NCI-H774 (cell line): ENCODE measurements at places on chromosomes 6 and 20.

GRCh38 chr6:112331306-112331705 lies 15.8 kb upstream of the RFPL4B start:
- DNase-seq: peak; percentile 11

- no peak for DNase-seq
Measured at GRCh38 chr6:53646606-53647005, 18.9 kb downstream of the KLHL31 start.

GRCh38 chr6:41648921-41649320 lies 10.7 kb downstream of the MDFI start:
- no peak for DNase-seq

GRCh38 chr6:160043784-160044183 lies 74.9 kb downstream of the IGF2R start:
- DNase-seq: no peak

GRCh38 chr6:163408352-163408991 lies 6.0 kb upstream of the QKI start:
- no peak for DNase-seq

DNA sequence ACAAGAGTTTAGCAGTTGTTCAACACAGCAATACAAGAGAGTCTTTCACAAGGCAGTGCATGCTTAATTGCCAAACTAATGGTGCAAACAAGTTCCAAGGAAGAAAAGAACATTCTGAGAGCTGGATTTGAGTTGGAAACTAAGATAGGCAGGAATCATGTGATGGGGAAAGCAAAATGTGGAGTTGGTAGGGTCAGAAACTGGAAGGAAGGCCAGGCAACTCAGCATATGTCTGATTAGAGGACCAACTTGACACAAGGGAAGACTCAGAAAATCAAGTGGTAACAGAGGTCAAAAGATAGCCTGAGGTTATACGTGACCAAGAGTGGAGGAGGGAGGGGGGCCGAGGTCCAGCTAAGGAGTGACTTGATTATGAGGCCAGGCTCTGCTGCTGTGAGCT lies 117.3 kb downstream of the SMLR1 start:
- no peak for DNase-seq

DNA sequence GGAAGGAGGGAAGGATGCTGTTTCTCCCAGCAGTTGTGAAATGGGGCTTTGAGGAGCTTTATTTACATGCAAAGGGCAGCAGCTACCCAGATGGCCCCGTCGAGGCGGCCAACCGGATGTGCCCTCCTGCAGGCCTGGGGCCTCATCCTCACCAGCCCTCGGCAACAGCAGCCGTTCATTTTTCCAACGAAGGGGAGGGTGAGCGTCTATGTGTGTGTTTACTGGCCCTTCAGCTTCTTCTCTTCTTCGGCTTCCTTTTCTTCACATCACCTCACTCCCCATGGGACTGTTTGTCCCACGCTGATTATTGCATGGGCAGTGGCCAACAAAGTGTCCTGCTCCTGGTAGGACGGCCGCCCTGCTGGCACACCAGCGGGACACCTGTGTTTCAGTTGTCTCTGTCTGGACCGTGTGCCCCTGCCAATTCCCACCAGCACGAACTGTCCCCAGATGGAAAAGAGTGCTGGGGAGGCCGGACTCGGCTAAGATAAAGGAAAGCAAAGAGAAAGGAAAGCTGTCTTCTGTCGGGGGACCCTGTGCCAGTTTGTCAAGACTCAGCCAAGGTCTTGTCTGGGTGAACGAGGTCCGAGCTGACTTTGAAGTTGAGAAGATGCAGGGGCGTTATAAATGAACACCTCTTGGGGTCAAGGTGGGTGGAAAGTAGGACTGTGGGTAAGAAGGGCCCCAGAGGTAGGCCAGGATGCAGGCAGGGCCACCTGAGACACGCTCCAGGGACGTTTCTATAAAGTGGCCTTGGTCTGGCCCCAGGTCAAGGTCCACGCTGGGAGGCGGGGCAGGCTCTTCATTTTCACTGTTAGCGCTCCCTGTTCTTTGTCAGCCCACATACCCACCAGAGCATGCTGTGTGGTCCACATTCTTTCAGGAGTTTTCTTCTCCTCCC lies 57.0 kb downstream of the FAM50B start:
- no peak for DNase-seq

DNA sequence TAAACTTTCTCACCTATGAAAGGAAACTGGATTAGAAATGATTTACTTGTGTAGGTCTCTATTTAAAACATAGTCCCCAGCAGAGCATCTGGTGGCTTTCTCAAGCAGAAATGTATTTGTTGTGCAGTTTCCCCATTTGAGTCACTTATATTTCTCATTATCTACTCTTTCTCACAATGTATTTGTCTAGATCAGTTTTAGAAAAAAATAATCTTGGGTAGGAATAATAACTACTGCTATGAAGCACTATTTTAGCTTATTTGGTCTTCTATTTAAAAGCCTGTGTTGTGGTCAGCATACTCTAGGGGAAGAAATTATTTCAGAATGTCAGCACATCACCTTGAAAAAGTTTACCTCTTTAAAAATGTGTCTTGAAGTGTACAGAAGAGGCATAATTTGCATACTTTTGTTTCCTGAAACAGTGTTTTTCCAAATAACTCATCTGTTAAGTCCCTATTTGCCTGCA lies 60.9 kb upstream of the PRL start:
- DNase-seq: no peak

GRCh38 chr6:85360794-85361642 lies 88.9 kb upstream of the NT5E start:
- DNase-seq: no peak

- no peak for DNase-seq
Measured at GRCh38 chr6:69881322-69882151, 15.2 kb downstream of the COL19A1 start.

- no peak for DNase-seq
Measured at GRCh38 chr6:25835442-25836283, 3.8 kb upstream of the SLC17A1 start.

DNA sequence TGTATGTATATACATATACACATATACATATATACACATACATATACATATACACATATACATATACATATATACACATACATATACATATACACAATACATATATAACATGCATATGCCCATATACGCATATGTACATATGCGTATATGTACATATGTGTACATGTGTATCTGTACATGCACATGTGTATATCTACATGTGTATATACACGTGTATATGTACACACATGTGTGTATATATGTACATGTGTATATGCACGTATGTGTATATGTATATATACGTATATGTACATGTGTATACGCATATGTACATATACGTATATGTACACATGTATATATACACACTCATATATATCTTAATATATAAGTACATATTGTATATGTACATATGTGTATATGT lies 60.3 kb downstream of the RGS17 start:
- no peak for DNase-seq

DNA sequence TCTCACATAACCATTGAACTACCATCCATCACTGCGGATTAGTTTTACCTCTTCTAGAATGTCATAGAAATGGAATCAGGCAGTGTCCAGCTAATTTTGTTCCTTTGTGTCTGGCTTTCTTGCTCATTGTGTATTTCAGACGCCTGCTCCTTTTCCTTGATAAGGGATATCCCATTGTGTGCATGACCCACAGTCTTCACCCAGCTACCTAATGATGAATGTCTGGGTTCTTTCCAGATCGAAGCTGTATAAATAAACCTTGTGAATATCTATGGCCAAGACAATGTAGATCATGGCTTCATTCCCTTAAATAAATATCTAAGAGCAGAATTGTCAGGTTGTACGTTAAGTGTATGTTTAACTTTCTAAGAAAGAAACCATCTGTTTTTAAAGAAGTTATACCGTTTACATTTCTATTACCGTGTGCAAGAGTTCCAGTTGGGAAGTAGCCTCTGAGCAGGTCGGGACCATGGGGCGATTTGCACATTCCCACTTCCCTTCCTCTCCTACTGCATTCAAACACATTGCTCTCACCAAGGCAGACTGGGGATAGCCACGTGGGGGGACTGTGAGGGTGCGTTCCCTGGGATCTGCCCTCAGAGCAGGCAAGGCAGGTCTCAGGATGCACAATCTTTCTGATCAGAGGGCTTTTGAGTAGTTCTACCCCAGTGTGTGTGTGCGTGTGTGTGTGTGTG lies 13.1 kb downstream of the CD93 start:
- DNase-seq: no peak

DNA sequence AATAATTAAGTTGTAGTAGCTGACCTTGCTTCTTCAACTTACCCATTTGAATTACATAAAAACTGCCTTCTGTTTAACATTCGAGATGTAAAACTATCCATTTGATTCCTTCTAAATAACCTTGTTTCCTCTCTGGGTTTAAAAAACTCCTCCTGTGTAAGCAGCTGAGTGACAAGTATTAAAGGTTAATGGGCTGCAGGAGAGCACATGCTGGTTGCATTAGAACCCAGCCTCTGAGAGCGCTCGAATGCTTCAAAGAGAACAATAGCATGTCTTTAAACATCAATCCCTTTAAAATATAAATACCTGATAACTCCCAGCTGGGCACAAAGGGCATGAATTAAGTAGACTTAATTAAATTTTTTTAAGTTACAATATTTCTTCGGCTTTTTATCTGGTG lies 215.8 kb downstream of the EYA4 start:
- no peak for DNase-seq

DNA sequence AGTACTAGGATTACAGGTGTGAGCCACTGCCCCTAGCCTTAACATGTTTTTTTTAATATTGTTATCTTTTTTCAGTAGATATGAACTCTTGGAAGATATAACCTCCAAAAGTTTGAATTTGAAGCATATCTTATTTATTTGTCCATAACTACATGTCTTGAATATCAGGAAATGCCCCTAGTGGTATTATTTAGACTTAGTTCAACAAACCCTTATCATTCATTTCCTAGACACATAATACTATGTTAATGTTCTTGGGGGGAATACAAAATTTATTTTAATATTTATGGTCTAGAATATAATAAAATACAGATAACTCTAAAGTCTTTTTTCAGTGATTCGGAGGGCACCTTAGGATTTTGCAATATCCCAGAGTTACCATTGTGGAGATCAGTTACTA lies 160.7 kb downstream of the HACE1 start:
- DNase-seq: no peak

GRCh38 chr20:30610751-30611150 lies 646.7 kb upstream of the DEFB115 start:
- no peak for DNase-seq

- DNase-seq: no peak
Measured at GRCh38 chr6:168186438-168186837, 107.4 kb upstream of the FRMD1 start.

GRCh38 chr20:40652441-40652987 lies 36.5 kb downstream of the MAFB start:
- no peak for DNase-seq

DNA sequence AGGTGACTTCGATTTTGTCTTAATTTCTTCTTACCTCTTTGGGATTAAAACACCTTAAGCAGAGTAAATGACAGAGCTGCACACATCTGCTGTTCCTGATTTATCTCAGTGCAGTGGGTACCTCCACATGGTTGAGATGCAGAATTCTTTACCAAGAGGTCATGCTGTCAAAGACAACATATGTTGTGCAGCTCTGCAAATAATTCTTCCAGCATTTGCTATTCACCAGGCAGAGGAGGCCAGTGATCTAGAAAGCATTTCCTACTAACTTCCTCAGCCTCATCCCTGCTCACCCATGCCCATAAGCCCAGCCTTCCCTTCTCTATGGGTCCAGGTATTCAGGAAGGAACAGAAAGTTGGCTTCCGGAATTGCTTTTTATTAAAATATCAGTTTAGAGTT lies 109.3 kb downstream of the THBS2 start:
- no peak for DNase-seq

GRCh38 chr6:79546186-79546585 lies 9.0 kb upstream of the LCA5 start:
- DNase-seq: no peak

- no peak for DNase-seq
Measured at GRCh38 chr6:22019857-22020256, 277.0 kb downstream of the PRL start.

DNA sequence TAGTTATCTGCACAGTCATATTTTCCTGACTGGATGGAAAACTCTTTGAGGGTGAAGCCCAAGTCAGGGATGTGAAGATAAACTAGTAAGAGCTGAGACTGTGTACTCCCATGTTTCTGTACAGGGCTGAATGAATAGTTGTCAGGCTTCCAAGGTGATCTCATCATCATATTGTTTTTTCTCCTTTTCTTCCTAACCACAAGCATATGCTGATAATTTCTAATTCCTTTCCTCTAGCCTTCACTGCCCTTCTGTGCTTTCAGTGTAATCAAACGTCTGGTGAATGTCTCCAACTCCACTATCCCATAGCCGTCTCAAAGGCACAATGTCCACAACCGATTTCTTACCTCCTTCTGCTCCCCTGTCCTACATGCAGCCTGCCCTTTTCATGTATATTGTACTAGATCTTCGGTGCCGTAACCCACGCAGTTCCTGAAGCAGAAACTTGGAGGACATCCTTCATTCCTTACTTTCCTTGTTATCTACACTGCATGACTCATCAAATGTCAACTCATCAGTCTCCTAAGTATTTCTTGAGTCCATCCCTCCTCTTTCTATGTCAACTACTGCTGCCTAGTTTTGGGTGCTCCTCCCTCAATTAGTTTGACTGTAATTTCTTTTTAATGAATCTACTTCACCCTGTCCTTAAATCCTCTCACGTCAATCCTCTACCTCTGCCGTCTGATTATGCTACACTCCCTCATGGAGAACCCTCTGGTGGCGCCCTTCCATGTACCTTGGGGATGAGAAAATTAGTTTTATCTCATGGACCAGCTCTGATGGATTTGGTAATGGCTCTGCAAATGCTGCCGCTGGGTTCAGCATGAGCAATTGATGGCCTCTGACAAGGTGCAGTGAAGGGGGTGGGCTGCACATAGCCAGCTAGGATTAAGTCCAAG lies 21.9 kb downstream of the NCOA7 start:
- DNase-seq: no peak

DNA sequence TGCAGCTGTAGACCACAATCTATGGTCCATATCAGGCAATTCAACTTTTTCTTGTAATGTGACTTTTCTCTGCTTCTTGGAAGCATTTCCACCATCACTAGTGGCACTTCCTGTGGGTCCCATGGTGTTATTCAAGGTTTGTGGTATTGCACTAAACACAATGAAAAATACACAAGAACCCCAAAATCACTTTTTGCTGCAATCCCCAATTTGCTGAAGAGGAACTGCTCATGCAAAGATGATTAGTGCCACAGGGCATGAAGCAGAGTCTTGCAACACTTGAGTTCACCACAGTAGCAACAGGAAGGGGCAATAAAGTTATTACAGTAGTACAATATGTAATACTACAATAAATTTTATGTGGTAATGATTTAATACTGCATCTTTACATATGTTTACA lies 16.8 kb upstream of the TAAR1 start:
- no peak for DNase-seq

- no peak for DNase-seq
Measured at GRCh38 chr20:44580581-44581268, 1.7 kb upstream of the PKIG start.

GRCh38 chr6:43082806-43083655 lies 6.9 kb downstream of the PTK7 start:
- no peak for DNase-seq

GRCh38 chr20:14522595-14522994 lies 185.2 kb upstream of the FLRT3 start:
- no peak for DNase-seq
